ENCODE measurements at places on chromosomes 12 and 14.

DNA sequence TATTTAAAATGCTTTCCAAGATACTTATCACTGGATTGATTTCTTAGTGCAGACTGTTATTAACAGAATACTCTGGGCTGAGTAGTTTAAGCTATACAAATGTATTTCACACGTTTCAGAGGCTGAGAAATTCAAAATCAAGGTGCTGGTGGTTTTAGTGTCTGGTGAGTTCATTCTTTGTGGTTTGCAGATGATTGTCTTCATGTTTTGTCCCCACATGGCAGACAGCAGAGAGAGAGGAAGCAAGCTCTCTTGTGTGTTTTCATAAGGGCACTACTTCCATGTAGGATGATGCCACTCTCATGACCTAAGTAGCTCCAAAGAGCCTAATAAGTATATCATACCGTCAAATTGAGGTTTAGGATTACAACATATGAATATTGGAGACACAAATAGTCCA, 1348.9 kb upstream of the FLRT2 start:
- DNase-seq = no peak

DNA sequence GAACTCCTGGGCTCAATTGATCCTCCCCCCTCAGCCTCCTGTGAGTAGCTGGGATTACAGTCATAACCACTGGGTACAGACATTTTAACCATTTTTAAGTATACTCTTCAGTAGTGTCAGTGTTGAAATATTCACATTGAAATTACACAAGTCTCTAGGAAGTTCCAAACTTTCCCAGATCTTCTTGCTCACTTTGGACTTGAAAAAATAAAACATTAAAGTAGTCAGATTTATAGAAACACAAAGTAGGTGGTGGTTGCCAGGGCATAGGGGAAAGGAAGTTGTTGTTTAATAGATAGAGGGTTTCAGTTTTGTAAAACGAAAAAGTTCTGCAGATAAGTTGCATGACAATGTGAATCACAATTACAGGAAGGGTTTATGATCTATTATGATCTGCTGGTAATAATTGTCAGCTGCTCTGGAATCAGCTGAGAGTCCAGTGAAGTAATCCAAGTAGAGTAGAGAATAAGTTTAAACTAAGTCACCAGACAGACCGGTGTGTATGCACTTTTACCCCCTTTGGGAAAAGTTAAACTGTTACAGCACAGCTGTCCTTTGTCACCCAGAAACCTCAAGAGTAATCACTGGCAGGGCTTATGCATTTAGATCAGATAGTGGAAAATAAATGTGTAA, 27.4 kb downstream of the PCNX1 start:
- peak; percentile 86 for DNase-seq

GRCh38 chr12:89260841-89261637, 91.3 kb downstream of the DUSP6 start:
- no peak for DNase-seq

GRCh38 chr14:86243158-86243557, 713.2 kb downstream of the FLRT2 start:
- DNase-seq = no peak

DNA sequence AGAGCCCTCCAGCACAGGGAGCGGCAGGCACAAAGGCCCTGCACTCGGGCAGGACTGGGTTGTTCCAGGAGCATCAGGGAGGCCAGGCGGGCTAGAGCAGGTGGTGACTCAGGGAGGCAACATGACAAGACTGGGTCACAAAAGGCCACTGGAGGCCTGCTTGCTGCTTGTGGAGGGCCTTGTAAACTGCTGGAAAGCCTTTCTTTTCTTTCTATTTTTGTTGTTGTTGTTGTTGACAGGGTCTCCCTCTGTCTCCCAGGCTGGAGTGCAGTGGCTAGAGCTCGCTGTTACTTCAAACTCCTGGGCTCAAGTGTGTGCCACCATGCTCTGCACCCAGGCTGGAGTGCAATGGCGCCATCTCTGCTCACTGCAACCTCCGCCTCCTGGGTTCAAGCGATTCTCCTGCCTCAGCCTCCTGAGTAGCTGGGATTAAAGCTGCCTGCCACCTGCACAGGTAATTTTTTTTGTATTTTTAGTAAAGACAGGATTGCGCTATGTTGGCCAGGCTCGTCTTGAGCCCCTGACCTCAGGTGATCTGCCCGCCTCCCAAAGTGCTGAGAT, 11.8 kb upstream of the RCOR1 start:
- DNase-seq = peak; percentile 45

- no peak for DNase-seq
Measured at GRCh38 chr12:131043401-131043871, 89.7 kb downstream of the ADGRD1 start.

DNA sequence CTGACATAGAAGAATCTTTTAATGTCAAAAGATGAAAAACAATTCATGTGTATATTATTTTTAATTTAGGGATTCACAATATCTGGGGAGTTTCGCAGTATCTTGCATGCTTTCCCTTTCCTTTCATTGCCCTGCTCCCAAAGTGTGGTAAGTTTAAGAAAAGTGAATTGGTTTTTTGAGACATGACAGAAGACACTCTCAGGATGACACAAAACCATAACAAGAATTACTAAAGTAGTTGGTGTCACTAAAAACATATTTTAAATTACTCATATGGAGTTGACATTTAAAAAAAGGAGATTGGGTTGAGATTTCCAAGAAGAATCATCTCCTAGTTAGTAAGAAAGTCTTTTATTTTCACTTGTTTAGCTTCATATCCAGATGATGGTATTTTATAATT, 5.1 kb upstream of the PCNX1 start:
- no peak for DNase-seq

DNA sequence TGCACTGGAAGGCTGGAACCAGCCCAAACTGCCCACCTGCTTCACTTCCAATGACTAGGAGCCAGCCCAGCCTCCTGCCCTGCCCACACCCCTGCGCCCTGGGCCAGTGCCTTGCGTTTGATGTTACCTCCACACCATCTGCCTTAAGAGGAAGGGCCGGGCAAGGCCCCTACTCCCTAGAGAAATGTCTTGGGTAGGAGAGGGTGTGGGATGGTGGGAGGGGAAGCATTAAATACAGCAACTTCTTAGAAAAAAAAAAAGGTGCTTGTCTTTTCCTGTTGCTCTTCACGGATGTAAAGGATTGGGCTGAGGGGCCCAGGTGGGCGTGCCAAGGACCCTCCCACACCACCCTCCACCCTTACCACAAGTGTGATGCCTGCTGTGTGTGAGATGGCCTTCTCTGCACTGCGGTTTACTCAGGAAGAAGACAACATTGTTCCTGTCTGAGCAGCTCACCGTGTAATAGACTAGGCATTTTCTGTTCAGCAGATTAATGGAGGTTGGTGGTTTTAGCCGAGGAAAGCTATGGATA, 99.9 kb downstream of the NINJ2 start:
- DNase-seq = no peak

DNA sequence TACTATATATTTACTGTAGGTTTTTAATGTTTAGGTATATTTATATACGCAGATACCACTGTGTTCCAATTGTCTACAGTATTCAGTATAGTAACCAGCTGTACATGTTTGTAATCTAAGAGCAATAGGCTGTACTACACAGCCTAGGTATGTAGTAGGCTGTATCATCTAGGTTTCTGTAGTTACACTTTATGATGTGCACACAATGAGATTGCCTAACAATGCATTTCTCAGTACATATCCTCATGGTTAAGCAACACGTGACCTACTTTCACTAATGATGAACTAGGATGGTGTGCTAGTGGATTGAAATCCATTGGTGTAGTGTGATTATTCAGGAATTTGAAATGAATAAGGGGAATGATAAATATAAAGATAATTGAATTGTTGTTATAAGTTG, 77.7 kb downstream of the ETNK1 start:
- no peak for DNase-seq

DNA sequence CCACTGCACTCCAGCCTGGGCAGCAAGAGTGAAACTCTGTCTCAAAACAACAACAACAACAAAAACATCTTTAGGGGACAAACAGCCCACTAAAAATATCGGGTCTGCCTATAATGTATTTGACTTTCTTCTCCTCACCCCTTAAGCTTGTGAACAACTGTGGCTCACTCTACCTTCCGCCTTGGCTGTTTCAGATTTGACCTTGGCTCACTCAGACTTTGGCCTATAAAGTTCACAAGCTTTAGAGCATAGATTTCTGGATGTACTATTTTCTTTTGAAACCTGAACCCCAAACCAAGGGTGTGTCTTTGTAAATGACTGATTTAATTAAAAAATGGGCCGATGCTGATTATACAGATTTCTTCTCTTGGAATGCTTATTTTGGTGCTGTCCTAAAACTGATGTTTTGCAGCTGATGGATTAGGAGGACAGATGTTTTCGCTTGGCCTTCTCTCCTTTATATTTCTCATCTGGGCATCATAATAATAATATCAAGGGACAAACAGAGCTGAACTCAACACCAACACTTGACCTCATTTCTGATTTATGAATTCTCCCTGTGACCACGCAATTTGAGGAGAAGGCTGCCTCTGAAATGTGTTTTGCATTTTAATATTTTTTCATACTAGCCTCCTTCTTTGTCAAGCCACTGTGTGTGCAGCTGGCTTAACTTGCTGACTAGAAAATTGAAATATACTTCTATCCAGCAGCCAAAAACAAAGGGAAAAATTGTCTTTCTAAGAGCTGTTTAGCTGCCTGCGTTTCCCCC, 40.2 kb upstream of the RASSF3 start:
- DNase-seq = no peak

DNA sequence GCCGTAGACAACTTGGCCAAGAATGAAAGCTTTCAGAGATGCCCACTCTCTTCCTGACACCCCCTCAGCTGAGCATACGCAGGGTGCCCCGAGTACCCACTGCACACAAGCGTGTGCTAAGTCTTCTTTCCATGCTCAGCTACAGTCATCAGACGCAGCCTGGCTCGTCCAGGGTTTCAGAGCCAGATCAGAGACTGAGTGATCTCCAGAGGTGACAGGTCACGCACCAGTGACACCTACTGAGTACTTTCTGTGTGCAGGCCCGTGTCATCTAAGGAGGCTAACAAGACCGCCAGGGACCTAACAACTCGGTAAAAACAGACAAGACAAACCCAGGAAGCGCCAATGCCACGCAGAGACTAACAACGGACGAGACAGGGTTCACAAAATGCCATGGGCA, 25.1 kb downstream of the STX2 start:
- DNase-seq = no peak

- no peak for DNase-seq
Measured at GRCh38 chr12:109829667-109830066, 3.5 kb downstream of the TRPV4 start.

- DNase-seq = no peak
Measured at GRCh38 chr14:68217791-68218340, 398.3 kb downstream of the RAD51B start.

GRCh38 chr12:106729611-106730010, 44.9 kb upstream of the RIC8B start:
- DNase-seq = no peak

GRCh38 chr14:69318901-69319475, 59.0 kb downstream of the GALNT16 start:
- no peak for DNase-seq

- DNase-seq = no peak
Measured at GRCh38 chr12:125329239-125330102, 264.2 kb downstream of the AACS start.

- DNase-seq = no peak
Measured at GRCh38 chr12:13948621-13949020, 32.8 kb downstream of the GRIN2B start.

- no peak for DNase-seq
Measured at GRCh38 chr12:123363740-123364531, 711 bp downstream of the SBNO1 start.

DNA sequence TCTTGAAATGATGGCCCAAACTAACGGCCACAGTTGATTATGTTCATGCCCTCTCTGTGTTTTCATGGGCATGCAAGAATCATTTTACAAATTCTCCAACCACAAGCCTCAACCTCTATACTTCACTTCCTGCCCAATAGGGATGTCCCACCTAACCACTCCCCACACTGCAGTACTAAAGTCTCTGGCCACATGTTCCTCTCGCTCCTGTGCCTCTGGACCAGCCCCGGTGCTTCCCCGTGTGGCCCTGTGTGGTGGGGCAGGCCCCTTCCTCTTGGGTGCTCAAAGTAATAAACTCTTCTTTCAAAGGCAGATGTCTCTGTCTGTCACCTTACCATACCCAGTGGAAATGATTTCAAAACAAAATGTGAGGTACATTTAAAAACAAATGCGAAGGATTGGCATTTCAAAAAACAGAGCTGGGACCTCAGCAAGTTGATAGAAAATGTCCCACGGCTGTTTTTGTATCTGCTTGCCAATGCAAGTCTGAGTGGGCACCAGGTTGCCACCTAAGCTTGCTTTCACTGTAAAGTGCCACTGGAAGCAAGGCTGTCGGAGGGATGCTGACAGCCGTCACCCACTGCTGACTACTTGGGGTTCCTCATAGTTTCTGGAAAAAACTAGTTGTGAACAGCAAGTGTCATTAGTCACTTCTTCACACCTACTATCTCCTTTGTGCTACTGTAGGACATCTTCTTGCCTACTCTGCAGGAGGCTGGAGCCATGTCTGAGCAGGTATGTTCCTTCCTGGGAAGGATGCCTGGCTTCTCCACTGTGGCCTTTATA, 8.2 kb upstream of the SERPINA11 start:
- no peak for DNase-seq

- peak; percentile 37 for DNase-seq
Measured at GRCh38 chr12:95848575-95849388, 10.0 kb upstream of the SNRPF start.

DNA sequence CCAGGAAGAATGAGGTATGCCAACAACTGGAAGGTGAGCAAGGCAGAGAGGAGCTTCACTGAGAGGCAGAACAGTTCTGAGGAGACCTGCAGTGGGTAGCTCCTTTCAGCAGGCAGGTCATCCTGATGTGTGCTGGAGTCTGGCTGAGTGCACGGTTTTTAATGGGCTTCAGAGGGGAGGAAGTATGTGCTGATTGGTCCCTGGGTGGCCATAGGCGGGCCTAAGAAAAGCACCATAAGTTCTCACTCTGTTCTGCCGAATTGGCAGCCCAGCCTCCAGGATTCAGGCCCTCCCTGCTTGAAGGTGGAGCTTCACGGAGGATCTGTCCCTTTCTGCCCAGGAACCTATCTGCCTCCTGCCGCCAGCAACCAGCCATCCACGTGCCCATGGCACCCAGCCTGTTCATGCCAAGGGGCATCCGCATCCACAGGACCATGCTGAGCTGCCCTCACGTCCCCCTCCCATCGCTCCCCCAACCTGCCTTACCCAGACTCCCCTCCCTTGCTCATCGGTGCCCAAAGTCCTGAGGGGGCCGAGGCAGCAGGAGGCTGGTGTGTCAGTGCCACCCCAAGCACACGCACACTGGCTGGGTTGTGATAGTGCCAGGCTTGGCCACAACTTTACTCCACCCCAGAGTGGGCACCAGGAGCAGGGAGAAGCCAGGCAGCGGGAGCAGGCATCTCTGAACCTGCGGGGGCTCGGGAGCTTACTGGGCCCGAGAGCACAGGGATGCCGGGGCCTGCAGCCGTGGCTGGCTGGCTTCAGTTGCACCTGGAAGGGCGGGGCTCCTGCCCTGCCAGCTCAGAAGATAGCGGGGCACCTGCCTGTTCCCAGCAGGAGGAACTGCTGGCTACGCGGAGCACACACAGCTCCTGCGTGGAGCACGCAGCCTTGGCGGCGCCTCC, 608.4 kb upstream of the FOXG1 start:
- no peak for DNase-seq

Measured in mesenchymal stem cell (in vitro differentiated cells and primary cell).